ENCODE measurements at places on chromosomes 5 and 9.
A peak's percentile ranks its signal among the peaks of the same experiment; 100 is the strongest.

DNA sequence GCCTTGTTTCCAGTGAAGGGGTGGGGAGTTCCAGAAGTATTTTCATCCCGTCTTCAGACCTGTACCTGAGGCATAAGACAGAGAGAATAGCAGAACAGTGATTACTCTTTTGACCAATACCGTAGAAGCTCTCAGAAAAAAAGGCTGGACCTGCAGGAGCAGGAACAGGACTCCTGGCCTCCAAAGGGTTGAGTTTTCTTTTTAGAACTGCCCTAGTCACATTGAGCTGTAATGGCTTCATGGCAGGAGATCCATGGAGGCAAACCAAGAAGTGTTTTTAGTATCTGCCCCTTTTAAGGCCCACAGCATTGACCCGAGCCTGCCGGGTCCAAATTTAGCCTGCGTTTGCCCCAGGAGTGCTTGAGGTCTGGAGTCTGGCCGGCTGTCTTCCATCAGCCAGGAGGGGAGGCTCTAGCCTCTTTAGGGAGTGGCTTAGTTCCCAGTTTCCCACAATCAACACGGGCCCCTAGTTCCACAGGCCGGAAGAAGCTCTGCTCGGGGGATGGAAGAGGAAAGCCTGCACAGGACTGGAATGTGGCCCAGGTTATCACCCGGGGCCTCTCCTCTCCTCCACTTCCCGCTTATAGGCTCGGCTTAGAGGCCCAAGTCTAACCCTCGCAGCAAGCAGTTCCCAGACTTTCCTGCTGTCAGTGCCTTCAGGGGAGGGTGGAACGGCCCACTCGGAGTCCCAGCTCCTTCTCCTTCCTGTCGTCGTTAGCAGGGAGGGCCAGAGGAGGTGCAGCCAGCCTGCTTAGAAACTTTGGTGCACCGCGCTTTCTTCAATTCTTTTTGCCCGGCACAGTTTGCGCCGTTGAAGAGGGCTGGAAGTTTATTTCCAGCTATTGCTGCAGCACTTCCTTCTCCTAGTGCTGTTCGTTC is 80.7 kb downstream of the C9orf152 start:
- peak; percentile 41 for DNase-seq

GRCh38 chr9:4936823-4937222 is 48.2 kb upstream of the JAK2 start:
- no peak for DNase-seq

GRCh38 chr5:105639068-105639467 is 2031.7 kb downstream of the EFNA5 start:
- DNase-seq, result peak; percentile 69

DNA sequence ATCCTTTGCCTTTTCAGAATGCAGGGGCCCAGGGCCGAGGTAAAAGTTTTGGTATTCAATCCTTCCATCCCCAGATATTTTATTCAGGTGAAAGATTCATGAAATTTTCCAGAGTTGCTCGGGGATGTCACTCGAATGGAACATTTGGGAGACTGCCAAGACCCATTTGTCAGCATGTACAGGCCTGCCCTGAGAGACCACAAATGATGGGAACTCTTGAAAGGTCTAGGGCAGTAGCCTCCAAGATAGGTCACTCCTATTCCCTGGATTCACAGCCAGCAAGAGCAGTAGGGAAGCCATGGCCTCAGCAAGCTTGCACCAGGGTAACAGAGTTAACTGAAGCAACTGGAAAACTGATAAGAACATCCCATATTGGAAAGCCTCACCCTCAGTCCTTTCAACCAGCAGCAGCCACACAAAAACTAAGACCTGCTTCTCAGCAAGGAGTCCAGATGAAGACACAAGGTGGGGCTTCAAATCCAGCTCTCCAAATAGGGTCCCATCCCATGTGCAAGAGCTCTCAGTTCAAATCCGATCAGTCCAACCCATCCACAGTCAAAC is 12.5 kb downstream of the CARD6 start:
- no peak for DNase-seq

- DNase-seq, result no peak
Observed at GRCh38 chr5:175484829-175485228, 6.5 kb downstream of the SFXN1 start.

DNA sequence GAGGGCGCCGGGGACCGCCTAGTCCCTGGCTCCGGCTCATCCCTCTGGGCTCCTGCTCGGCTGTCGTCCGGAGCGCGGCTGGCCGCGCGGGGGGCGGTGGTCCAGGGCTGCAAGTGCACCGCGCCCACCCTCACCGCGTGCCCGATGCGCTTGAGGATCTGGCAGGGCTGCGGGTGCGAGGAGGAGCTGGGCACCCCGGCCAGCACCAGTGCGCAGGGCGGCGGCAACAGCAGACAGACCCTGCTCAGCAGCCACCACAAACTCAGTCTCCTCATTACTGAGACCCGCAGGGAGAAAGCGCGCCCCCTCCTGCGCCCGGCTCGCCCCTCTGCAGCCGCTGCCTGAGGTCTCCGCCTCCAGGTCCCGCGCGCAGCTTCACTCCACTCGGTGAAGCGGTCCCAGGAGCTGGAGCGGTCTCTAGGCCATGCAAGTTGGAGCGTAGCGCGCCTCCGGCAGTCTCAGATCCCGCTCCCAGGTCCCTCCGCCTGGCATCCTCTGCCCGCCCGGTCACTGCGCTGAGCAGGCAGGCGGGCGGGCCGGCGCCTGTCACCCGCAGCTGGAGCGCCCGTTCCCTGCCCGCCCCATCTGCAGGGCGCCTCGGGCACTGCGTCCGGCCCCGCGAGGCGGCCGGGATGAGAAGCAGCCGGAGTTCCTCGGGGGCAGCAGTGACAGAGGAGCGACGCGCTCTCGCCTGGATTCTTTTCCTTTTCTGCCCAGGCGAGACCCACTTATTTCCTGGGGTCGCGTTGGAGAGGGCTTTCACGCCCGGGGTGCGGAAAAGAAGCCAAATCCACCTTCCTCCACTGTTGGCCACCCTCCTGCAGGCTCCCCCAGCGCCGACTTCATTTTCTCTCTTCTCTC is 512 bp downstream of the GRIN3A start:
- DNase-seq, result peak; percentile 77

GRCh38 chr5:148384380-148384737 is 601 bp downstream of the FBXO38 start:
- DNase-seq, result no peak

DNA sequence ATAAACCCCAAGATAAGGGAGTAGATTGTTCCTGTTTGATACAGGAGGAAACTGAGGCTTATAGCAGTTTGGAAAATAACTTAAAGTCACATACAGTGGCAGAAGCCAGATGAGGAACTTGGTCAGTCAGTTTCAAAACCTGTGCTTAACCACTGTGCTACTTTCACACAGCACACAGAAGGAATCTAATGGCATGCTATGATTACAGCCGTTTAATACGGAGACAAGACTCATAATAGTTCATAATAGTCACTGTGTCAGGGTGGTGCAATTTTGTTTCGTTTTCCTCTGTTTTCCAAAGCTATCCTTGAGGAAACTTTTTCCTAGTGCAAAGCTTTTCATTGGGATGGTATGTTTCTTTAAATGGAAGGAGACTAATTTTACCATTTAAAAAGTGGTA is 112.3 kb downstream of the GCNT1 start:
- DNase-seq, result no peak

DNA sequence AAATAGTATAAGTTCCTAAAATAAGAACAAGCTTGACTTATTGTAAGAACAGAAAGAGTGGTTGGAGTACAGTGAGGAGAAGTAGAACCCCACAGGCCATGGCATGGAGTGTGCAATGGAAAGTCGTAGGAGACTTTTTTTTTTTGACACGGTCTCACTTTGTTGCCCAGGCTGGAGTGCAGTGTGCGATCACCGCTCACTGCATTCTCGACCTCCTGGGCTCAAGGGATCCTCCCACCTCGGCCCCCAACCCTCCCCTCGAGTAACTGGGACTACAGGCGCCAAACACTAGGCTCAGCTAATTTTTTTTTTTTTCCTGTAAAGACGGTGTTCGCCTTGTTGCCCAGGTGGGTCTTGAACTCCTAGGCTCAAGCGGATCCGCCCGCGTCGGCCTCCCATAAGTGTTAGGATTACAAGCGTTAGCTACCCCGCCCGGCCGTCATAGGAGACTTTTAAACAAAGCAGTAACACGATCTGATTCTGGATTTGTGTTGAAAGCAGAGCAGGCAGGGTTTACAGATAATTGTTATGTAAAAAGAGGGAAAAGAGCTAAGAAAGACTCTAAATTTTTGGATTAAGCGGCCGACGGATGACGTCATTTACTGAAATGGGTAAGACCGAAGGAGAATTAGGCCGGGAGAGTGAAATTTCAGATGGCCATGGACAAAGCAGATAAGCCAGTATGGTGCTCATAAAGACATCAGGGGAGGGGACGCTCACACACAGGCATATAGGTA is 752 bp downstream of the TSTD2 start:
- DNase-seq, result peak; percentile 84

DNA sequence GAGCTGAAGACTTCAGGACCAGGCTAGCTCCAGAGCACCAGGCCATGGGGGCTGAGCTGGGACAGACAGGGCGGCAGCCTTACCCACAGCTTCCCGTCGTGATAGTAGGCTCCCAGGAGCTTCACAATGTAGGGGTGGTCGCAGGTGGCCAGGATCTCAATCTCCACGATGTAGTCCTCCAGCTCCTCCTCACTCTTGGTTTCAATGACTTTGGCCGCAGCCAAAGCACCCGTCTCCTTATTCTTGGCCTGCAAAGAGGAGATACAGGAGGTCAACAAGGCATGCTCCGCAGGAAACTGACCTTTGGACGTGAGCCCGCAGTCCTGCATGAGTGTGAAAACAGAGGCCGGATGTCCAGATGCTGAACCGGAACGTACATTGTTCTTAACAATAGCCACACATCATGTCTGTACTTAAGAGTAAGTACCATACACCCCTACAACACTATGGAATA is 31.5 kb downstream of the STK10 start:
- DNase-seq, result no peak

GRCh38 chr5:93209476-93209875 is 371.5 kb downstream of the NR2F1-AS1 start:
- DNase-seq, result no peak

DNA sequence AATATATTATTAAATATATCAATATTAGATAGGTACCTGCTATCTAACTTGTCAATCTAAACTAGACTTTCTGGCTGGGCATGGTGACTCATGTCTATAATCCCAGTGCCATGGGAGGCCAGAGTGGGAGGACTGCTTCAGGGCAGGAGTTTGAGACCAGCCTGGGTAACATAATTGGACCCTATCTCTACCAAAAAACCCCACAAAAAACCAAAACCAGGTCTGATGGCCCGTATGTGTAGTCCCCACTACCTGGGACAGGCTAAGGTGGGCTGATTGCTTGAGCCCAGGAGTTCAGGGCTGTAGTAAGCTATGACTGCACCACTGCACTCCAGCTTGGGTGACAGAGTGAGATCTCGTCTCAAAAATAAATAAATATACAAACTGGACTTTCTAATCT is 55.0 kb downstream of the PJA2 start:
- DNase-seq, result no peak

- DNase-seq, result no peak
Observed at GRCh38 chr5:56088967-56089829, 94.4 kb upstream of the IL6ST start.

DNA sequence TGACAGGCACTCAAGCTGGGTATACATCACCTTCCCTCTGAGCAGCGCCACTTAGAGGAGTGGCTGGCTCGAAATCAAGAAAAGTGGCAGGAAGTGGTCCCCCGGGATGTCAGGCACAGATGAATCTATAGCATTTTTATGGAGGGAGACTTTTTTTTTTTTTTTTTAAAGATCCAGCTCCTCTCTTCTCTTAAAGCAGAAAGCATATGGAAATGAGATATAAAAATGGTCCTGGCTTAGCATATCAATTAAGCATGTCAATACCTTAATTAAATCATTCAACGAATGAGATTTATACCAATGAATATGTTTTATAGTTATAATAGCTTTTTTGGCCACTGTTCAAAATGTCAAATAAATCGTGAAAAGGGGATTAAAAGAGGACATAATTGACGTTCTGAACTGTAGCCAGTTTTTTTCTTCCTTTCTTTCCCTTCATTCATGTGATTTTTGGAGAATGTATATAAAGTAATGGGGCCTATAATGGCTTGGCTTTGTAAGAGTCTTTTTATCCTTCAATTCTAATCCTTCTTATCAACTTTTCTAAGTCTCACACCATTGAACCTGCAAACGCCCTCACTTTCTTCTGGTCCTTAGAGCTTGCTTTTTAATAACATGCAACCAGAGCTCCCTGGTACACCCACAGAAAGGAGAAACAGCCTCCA is 319.2 kb upstream of the PANK3 start:
- no peak for DNase-seq

- no peak for DNase-seq
Observed at GRCh38 chr5:27341342-27341741, 303.0 kb upstream of the CDH9 start.

GRCh38 chr9:86406366-86406765 is 52.2 kb upstream of the TUT7 start:
- no peak for DNase-seq

DNA sequence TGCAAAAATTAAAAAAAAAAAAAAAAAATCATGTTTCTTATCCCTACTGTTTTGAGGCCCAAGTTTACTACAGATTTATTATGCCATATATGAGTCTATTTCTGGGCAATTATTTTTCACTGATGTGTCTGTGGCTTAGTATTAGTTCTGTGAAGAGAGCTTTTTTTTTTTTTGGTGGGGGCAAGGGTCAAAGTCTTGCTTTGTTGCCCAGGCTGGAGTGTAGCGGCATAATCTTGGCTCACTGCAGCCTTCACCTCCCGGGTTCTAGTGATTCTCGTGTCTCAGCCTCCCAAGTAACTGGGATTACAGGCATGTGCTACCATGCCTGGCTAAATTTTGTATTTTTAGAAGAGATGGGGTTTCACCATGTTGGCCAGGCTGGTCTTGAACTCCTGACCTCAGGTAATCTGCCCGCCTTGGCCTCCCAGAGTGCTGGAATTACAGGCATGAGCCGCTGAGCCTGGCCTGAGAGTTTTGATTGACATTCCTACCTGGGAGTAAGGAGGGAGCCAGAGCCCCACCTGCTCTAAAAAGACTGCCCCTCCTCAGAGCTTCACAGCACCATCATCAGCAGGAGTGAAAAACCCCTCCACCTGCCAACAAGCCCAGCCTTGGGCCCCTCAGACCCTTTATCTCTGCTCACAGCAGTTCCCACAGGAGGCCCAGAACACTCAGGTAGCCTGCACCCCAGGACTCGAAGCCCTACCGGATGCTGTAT is 36.1 kb upstream of the JADE2 start:
- DNase-seq, result no peak

- DNase-seq, result no peak
Observed at GRCh38 chr9:132341177-132341840, 13.5 kb downstream of the SETX start.

DNA sequence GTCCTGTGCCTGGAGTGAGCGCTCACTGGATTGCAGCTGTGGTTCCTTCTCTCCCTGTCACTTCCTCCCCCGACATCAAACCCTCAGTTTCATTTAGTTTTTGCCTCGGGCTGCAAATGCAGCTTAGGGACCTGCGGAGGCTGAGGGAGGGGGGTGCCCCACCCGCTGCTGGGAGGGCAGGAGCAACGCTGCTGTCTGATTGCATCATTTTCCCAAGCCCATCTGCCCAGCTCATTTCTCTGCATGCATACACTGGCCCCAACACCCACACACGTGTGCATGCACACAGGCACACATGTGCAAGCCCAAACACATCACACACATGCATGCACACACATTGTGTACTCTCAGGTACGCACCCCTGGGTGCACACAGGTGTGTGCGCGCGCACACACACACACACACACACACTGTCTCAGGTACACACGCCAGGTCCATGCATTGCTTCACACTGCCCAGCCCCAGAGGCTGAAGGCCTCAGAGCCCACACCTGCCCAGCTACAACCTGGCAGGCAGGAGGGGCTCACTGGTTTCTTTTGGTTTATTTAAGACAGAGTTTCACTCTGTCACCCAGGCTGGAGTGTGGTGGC is 3.4 kb downstream of the ASS1 start:
- no peak for DNase-seq

All from neural progenitor cell (in vitro differentiated cells).